ENCODE measurements at places on chromosomes 4 and X.

DNA sequence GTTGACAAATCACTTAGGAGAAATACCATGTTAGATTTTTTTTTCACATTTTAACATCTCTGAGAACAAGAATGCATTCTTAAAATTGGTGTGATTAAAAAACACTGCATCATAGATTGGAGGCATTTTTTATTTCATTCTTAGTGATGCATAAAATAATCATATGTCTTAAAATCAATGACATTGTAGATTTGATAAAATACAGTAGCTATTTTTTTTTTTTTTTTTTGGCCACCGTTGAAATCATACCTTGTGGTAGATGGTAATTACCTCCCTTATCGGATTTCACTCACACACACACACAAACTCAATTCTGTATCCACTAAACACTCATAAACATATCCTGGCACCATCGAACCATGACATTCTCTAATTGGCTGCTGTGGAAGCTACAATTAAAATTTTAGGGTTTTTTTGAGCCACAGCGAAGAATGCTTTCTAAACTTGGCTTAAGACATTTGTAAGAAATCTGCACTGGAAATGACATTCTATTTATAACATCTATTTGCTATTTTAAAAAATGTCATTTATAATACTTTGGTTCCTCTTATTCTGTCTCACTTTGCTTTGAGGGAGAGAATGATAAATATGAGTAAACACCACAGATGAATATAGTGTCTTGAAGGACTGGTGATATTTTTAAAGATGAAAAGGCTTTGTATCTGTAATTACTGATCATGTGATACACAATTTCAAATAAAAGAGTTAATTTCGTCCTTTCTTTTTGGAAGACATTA is 60.1 kb downstream of the CCSER1 start:
- DNase-seq = no peak

GRCh38 chr4:169870507-169870906 is 112.8 kb upstream of the HPF1 start:
- DNase-seq = no peak

- DNase-seq = no peak
These were observed 91.7 kb downstream of the EFNB1 start for GRCh38 chrX:68920561-68920960.

GRCh38 chrX:47146121-47146935 is 1.3 kb downstream of the RBM10 start:
- no peak for DNase-seq

- peak; percentile 12 for DNase-seq
These were observed 568 bp downstream of the NIPAL1 start for GRCh38 chr4:48017108-48017571.

GRCh38 chr4:152448854-152449253 is 87.0 kb downstream of the FBXW7 start:
- no peak for DNase-seq

DNA sequence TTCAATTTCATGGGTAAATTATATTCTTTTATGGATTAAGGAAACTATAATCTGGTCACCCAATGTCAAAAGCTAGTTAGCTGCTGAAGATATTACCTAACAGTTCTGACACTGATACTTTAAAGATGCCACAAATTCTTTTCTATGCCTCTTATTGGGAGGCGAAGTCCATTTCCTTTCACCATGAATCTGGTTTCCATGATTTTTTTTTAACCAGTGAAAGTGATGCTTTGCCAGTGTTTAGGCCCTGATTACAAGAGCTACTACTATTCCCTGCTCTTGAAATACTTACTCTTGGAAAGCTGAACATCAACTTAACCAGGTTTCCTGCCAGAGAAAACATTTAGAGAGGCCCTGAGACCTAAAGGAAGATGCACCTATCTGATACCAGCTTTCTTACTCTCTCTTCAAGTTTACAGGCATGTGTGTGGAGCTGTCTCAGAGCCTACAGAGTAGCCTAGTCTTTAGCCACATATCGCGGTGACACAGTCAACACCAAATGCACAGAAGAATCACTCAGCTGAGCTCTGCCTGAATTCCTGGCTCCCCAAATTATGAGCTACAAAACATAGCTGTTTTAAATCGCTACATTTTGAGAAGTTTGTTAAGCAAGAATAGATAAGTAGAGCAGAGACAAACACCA is 1280.8 kb downstream of the PCDH7 start:
- DNase-seq = no peak
